ENCODE measurements at places on chromosomes 3 and 15.

DNA sequence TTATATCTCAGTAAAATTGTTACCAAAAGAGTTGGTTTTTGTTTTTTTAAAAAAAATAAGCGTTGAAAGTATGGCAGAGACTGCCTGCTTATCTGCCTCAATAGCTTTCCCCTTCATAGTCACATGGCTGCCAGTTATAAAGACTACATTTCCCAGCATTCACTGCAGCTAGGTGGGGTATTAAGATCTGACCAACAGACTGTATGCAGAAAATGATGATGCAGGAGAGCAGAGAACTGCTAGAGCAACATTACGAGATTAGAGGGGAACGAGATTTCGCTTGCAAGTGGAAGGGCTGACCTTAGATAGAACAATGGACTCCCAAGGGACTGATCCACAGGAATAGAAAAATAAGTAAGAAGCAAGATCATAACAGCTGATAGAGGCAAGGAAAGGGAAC lies 14.3 kb downstream of the RHOA start:
- no peak for DNase-seq

DNA sequence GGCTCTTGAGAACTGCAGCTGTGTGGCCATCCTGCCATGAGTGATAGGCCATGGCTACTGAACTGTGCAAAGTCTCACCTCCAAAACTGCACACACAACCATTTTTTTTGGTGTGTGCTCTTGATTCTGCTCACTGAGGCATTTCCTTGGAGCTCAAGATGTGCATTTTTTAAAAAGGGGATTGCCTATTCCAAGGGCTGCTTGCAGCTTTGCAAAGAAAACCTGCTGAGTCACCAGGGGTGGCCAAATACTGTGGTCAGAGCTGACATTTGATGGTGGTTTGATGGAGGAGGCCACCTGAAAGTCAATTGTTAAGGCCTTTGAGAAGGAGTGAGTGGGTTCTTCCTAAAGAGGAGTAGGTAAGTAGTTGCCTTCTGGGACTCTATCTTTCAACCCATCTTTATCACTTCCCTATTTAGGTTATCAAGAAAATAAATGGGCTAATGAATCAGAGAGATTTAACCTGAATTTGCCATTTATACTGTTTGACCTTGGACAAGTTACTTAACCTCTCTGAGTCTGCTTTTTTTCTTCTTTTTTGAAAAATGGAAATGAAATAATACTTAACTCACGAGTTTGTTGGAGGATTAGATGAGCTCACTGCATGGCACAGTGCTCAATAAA lies 87.9 kb downstream of the CHST2 start:
- no peak for DNase-seq

DNA sequence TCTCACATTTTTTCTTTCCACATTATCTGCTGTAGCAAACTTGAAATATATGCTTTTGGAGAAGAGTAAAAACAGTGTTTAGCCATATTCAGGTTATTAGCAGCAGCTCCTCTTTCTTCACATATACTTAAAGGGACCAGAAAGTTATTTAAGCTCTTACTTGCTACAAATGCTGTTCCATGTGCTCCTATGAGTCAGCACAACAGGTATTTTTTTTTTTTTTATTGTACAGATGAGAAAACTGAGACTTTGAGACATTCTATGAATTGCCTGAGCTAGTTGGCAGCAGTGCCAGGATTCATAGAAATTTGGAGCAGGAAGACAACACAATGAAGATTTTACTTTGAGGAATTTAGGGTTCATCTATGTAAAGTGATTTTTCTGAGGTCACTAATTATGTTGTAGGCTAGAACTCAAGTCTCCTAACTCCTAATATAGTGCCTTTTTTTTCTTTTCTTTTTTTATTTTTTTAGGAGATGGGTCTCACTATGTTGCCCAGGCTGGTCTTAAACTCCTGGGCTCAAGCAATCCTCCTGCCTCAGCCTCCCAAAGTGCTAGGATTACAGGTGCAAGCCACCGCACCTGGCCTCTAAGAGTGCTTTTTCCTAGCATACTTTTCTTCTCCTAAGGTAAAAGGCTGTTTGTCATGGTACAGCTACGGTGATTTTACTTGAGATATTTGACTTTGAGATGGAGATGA lies 23.6 kb downstream of the SETD5 start:
- no peak for DNase-seq

- DNase-seq, result no peak
Measured at GRCh38 chr3:159029306-159030026, 227.6 kb downstream of the MFSD1 start.

Measured in fibroblast of skin of left biceps (primary cell).